Stimulated activated CD8-positive, alpha-beta memory T cell treated with anti-CD3 and anti-CD28 coated beads, Interleukin-4, amount 100 ng/mL, for 4 hours (primary cell): ENCODE measurements at places on chromosomes 4 and X.

DNA sequence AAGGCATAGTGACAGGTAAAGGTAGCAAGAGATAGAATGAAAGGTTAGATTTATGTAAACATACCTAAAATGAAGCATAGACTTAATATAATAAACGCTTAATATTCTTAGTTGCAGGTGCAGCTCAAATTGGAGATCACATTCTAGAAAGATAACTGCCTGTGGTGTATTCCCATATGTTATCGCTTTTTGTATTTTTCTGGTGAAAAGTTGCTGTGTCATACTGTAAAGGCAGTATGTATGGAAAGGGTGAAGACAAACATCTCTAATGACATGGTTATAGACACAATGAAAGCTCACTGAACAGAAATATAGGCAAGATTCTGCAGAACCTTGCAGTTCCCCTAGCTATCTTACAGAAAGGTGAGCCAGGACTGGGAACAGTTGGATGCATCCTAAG, 240.3 kb downstream of the DCLK2 start:
- DNase-seq, result no peak

GRCh38 chrX:18558799-18559198, 113.1 kb downstream of the RS1 start:
- DNase-seq, result no peak

DNA sequence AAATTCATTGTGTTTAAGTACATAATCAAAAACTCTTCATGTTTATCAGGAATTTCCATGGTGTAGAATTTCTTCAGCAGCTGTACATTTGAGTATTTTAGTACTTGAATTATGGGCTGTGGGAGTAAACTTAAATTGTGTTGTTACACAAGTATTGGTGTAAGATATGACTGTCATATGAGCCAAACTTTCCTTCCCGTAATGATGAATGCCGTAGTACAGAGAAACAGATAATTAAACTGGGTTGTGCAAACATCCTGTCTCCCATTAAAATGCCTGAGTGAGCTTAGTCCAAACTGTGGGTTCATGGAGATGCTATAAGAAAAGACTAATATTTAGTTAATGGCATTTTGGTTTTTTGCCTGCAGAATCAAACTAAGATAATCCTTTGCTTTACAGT, 159.2 kb downstream of the SLC4A4 start:
- no peak for DNase-seq

- DNase-seq, result no peak
Observed at GRCh38 chrX:153642655-153643430, 4.2 kb upstream of the DUSP9 start.

DNA sequence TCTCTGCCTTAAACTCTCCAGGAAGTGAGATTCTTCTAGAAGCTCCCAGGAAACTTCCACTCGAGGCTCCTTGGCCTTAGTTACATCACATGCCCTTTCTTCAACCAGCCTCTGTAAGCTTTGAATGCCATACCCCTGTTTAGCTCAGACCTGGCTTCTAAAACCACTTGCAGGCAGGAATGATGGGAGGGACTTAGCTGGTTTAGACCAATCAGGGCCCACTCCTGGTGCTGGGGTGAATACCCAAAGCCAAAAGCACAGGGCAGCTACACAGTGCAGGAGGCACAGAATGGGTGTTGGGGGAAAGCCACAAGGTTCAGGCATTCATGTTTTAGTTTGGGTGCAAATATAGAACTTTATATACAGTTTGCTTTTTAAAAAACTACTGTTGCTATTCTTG, 296.2 kb downstream of the FRMPD4 start:
- no peak for DNase-seq

DNA sequence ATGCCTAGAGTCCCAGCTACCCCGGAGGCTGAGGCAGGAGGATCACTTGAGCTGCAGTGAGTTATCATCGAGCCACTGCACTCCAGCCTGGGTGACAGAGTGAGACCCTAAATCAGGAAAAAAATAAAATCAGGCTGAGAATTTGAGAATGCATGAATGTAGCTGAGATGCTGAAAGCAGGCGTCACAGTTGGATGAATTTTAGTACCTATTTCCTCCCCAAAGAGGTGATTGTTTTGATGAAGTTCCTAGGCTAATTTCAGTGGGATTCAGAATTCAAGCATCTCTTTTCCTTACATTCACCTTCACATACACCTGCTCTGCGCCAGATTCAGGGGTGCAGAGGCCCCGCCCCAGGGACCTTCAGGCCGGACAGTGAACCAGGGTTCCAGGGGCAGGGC, 3.2 kb downstream of the CFAP99 start:
- no peak for DNase-seq

DNA sequence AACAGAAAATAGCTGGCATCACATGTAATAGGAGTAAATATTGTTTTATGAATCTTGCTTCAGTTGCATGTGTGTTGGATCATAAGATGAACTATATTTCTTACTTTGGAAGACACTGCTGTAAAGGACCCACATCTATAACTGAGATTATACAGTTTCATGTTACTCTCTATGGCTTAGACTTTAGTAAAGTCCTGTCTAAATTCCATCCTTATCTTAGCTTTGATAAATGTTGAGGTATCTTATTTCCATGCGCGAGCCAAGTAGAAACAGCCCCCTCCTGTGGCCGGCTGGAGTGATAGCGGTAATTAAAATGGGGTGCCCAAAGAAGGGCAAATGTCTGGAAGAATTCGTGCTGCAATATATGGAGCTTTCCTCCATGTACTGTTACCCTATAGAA, 43.0 kb downstream of the CCDC158 start:
- DNase-seq, result no peak

GRCh38 chrX:87901060-87901459, 383.5 kb downstream of the KLHL4 start:
- DNase-seq, result no peak

- DNase-seq, result no peak
Observed at GRCh38 chr4:128350449-128351045, 62.9 kb upstream of the PGRMC2 start.

DNA sequence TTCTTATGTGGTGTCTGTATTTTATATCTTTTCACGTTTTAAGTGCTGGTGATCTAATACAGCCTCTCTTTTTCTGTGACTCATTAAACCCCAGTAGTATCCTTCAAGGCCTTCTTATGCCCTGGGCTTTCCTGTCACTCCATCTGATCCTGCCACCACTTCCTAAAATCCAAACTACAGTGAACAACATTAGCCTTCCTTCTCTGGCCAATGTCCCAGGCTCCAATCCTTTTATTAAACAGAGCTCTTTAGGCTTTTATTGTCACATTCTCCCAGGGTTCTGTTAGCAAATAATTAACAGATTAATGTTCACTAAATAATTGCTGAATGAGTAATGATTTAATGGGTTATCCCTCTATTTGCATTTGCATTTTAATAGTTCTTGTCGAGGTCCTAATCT, 47.9 kb upstream of the ITM2A start:
- no peak for DNase-seq

GRCh38 chr4:128725405-128726055, 84.0 kb upstream of the JADE1 start:
- no peak for DNase-seq

DNA sequence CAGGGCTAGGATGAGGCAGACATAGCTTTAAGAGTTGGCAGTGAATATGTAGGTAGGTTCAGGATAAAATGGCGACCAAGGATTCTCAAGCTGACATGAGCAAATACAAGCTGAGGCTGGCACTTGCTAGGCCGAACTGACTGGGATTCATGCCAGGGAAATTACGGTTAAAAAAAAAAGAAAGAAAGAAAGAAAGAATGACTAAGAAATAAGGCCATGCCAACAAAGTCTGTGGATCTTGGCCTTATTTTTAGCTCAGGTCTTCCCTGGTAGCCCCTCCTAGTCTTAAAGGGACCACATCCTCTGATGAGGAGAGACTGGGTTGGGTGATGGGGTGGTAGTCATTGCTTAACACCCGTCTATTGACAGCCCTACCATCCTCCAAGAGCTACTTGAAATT, 64.4 kb upstream of the KLHL13 start:
- DNase-seq, result no peak

- no peak for DNase-seq
Observed at GRCh38 chr4:8402181-8402597, 38.3 kb downstream of the ACOX3 start.
